GM12891 (cell line): ENCODE measurements at places on chromosomes 7 and 10.

DNA sequence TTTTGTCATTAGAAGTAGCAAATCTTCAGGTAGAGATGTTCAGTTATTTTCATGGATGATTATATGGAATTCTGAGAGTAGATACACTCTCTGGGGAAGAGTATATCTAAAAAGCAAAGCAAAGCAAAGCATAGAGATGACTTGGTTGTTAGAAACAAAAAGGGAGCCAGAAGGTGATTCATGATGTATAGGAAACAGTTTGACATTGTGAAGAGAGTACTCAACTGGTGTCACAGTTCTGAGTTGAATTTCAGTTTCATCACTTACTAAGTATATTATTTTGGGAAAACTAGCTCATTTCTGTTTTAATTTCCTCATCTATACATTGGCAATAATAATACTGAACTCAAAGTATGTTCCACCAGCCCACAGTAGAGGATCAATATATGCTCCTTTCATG is 86.8 kb downstream of the SEMA3C start:
- DNase-seq, result no peak

DNA sequence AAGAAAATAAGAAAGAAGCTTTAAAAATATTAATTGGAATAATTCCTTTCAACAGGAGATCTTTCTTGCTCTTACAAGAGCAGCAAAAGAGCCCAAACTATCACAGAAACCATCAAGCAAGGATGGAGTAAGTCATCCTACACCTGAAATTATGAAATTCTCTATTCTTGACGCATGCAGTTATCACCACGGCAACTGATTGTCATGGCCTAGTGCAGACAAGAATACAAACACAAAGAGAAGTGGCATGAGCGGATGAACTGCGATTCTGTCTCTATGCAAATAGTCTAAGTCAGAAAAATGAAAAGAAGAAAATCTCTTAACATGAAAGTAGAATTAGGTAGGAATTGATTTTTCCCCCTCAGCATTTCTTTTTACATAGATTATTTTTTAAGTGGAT is 54.8 kb upstream of the SLC35B4 start:
- DNase-seq, result no peak

DNA sequence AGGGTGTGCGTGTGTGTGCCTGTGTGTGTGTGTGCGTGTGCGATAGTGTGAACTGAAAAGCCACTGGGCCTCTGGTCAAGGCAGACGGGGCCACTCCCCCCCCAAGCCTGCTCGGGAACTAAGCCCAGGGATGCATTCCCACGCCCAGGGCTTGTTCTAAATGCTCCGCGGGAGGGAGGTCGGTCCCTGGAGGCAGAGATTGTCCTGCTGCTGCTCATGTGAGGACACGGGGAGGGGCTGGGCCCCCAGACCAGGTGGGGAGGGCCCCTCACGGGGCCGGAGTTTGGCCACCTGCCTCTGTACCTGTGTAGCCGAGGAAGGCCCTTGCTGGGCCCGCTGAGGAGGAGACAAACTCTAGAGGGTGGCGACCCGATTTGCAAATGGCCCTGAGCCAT is 93.9 kb downstream of the PDGFA start:
- DNase-seq, result no peak

DNA sequence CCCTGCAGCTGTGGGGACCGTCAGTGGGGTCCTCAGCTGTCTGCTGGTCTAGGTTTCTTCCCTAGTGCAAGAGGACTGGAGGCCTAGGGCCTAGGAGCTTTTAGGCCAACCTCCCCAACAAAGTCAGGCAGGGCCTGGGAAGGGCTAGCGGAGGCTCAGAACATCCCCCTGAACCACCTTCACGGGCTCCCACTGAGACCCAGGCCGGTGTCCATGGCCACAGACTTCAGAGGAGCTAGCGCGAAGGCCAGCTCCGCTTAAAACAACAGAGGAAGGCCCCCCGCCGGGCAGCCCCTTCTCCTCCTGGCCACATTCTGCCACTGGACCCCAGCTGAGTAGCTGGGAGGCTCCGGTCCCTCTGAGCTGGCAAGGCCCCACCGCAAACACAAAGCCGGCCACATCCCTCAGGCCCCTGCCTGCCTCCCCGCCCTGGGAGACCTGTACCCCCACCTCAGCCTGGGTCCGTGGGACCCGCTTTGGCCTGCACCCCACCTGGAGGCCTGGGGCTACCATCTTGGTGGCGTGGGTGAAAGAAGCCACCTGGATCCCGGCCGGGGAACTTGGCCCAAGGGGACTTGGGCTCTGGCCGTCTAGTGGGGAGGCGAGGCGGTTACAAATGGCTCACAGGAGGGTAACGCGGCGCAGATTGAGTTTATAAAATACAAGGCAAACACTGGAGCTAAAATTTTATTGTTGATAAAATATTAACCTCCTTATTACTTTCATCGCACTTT is 5.4 kb upstream of the UNCX start:
- no peak for DNase-seq

- DNase-seq, result no peak
Observed at GRCh38 chr7:129218514-129219062, 6.2 kb upstream of the AHCYL2 start.

- no peak for DNase-seq
Observed at GRCh38 chr7:107118109-107118900, 50.5 kb upstream of the HBP1 start.

DNA sequence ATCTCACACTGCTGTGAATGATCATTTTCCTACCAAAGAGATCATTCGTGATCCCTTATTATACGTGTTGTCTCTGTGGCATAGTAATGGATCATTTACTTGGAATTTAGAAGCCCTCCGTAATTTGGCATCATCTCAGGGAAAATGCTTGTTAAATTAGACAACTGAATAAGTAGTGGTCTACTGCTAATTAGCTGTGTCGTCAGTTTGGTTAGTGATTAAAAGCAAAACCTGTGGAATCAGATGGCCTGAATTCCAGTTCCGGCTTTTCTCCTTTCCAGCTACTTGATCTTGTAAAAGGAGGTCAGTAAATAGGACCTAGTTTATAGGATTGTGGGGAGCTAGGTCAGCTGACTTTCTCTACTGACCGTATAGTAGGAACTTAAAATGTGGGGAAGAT is 65.6 kb downstream of the RBM33 start:
- no peak for DNase-seq

GRCh38 chr10:28849309-28849708 is 172.0 kb downstream of the BAMBI start:
- DNase-seq, result no peak

- DNase-seq, result no peak
Observed at GRCh38 chr10:77571490-77571889, 66.1 kb downstream of the KCNMA1 start.

DNA sequence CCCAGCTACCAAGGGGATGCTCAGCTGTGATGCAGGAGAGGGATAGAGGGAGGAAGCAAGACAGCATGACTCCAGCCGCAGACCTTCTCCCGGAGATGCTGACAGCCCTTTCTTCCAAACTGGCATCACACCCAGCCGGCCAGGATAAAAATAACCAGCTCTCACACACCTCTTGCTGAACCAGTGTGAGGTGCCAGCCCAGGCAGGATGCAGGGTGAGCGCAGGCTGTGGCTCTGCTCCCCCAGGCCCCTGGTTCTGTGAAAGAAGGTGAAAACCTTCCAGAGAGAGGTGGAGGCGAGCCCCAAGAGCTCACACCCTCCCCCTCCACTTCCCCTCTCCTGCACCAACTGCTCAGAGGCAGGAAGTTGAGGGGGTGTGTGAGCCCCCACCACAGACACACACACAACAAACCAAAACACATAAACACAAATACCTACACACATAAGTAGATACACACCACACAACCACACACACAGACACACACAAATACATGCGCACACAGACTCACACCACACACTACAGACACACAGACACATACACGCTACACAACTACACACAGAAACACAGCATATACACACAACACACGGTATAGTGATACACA is 4.0 kb downstream of the GPR15LG start:
- no peak for DNase-seq

DNA sequence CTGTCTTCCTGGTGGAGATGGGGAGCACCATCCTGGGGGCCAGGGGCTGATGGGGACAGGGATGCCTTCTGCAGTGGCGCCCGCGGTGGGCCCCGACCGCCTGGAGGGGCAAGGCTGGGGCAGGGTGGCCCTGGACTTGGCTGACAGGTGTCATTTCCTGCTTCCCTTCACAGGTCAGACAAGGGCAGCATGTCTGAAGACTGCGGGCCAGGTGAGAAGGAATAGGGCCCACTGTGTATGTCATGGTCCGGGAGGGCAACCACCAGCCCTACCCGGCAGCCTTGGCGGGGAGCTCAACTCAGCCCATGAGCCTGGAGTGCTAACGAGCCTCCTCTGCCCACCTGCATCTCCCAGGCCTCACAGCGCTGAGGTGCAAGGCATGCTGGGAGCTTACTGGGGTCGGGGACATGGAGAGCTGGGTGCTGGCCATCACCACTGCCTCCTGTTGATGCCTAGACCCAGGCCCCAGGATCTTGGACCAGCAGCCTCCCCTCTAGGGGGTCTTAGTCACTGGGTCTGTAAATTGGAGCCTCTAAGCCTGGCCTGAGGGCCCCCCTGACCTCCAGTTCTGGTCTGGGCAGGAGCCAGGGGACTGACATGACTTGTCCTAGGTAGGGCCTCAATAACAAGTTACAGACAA is 28.0 kb upstream of the SRRM3 start:
- no peak for DNase-seq

- DNase-seq, result no peak
Observed at GRCh38 chr7:51121036-51121790, 195.4 kb downstream of the COBL start.

DNA sequence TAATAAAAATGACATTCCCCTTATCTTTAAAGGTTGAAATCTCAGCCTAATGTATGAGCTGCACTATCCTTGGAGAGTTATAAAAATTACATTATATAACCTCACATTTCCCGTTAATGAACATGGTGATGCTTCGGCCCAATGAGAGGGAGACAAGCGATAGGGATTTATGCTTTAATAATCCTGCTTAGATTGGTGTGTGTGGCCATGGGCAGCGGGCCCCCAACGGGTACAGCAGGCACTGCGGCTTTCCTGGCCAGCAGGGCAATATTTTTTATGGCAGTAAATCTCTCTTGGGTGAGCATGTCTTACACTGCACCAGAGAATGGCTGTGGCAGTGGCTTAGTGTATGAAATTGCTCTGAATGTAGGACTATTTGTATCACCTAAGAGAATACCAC is 246.3 kb downstream of the GFRA1 start:
- no peak for DNase-seq

DNA sequence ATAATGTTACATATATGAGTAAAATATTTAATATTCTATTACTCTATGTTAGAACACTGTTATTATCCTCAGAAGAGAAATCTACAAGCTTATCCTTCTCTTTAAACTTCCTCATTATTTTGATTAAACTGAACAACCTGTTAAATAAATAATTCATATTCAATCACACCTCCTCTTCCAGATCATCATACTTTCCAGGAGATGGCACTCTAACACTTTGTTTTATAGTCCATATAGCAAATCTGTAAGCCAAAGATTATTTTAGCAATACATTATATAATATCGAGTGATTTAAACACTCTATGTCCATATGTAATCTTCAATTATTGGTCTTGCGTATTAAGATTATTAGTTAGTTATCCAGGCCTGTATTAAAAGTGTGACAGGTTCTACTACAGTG is 694.1 kb downstream of the ANKRD7 start:
- DNase-seq, result no peak

- DNase-seq, result no peak
Observed at GRCh38 chr10:124451276-124451675, 1.4 kb upstream of the NKX1-2 start.

DNA sequence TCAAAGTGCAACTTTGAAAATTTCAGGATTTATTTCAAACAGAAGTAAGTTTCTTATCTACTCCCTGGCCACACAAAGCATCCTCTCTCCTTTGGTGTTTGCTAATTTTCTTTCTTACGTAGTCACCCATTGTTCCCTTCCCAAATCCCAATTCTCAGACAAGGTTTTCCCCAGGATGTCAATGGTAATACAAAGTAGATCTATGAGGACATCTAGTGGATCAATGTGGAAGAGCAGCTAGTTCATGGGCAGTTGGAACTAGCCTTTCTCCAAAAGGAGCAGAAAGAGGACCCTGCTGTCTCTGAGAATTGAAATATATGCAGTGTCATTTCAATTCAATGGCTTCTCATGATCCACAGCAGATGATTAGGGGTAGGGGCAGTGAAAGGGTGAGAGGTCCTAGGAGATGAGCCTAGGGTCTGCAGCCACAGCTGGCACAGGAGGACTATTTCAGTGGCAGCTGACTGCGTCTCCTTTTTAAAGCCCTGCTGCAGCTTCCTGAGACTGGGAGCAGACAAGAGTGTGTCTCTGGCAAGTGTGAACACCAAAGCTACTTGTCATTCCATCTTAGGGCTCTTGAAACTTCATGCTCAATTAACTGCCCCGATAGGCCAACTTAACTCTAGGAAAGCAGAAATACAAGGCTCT is 632.6 kb downstream of the KCNMA1 start:
- DNase-seq, result no peak

DNA sequence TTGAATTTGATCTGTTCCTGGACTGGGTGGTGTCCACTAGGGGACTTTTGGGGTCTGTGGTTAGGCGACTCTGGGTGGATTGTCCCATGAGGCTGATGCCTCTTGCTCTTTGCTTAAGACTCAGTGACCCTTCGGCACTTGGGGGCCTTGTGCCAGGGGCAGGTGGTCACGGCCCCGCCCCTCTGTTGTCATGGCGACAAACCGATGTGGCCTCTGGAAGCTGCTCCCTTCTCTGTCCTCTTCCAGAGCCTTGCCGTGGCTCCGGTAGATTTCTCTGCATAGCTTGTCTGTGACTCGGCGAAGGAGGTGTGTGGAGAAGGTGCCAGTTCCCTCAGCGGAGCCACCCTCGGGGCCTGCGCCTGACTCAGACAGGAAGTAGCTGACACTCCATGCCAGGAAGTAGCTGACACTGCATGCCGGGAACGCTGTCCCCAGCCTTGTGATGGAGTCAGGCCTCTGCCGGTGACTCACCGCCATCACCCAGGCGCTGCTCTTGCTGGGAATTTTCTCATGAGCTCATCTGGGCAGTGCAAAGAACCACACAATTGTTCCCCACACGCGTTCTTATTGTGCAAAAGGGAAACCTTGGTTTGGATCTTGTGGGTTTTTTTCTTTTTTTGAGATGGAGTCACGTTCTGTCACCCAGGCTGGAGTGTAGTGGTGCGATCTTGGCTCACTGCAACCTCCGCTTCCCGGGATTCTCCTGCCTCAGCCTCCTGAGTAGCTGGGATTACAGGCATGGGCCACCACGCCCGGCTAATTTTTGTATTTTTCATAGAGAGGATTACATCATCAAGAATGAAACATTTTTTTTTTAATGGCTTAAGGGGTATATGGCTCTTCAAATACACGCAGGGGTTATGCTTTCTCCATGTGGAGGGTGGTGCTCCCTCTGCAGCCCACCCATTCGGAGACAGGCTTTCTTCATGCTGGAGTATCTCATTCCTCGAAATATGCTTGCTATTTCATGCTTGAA is 72.6 kb downstream of the PFKFB3 start:
- peak; percentile 33 for DNase-seq

GRCh38 chr7:65938336-65938895 is 43.6 kb downstream of the GUSB start:
- no peak for DNase-seq
